GM23248 (cell line): ENCODE measurements at places on chromosomes 7 and 10. TPM values are rescaled to one million over a fixed set of nuclear protein-coding genes. Genes with fewer than 3 reads are reported as not detected.

TFEC gene
- 0.51 TPM in 1 of 2 replicates, not detected in the other for total RNA-seq

RPEL1 gene
- not detected in 2 replicates for total RNA-seq

PON1 gene
- not detected in 2 replicates for total RNA-seq

GHRHR gene
- not detected in 2 replicates for total RNA-seq
